HFFc6 (cell line): ENCODE measurements at places on chromosomes 13 and 19.
A peak's percentile ranks its signal among the peaks of the same experiment; 100 is the strongest.

DNA sequence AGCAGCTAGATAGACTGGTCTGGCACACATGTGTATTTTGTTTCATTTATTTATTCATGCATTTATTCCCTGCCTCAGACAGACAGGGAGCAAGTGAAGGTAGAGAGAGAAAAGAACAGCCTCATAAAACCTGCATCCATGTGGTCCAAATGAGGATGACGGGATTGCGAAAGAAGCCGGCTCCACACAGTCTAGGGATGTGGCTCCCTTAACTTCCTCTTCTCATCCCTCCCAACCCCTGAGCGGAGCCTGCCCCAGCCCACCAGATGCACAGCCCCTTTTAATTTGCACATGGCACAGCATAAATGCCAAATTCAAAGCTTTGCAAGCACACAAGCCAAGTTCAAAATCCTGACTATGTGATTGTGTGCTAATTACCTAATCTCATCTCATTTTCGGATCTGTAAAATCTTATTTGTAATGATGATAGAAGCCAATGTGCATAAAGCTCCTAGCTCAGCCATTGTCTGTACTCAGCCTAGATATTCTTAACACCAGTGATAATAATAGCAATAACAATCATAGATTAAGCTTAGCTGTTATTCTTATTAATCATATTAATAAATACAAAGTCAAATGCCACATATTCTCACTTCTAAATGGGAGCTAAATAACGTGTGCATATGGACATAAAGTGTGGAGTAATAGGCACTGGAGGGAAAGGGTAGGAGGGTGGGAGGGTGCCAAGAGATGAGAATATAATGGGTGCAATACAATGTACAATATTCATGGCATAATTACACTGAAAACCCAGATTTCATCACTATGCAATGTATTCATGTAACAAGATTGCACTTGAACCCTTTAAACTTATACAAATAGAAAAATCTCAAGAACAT, 156.3 kb downstream of the DCT start:
- DNase-seq, result no peak

DNA sequence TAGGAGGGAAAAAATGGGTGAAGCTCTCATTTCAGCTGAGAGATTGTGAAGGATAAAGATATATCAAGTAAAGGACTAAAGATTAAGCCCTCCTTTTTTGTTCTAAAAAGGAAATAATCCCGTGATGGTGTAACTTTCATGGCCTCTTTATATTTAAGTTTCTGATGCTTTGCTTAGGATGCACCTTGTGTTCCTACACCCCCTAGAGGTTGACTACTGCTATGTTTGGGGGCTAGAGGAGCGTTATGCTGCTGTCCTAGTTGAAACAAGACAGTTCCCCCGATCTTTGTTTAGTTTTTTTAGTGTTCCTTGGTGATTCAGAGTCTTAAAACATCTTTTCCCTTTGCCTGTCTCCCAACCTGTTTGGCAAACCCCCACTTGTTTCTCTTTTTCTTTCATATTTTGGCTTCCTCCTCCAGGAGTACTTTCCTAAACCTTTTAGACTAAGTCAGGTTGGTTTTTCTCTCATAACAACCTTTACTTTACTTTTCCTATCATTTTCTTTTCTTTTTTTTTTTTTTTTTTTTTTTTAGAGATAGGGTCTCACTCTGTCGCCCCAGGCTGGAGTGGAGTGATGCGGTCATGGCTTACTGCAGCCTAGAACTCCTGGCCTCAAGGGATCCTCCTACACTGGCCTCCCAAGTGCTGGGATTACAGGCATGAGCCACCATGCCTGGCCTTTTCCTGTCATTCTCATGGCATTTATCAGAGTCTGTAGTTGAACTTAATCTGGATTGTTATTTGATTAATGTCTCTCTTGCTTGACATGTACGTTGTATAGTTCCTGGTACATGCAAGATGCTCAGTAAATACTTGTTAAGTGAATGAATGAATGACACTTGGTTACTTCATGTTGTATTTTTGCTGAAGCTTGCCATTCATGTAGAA, 2.8 kb downstream of the UBA2 start:
- DNase-seq, result peak; percentile 58

- DNase-seq, result peak; percentile 70
These were observed 60.9 kb downstream of the PEX11G start for GRCh38 chr19:7427944-7428343.

DNA sequence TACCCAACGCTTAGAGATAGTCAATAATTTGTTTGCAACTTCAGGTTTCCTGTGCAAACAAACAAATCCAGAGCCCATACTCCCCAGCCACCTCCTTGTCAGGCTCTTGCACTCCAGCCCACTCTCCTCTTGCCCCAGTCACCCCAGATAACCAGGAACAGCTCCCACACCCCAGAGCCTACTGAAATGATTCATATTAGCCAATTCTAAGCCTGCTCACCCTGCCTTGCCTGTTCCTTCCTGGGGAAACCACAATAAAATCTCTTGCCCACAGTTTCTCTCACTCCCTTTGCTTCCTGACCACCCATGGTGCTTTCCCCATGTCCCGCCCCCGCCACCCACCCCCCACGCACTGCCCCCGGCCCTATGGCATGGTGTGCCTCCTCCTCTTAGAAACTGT, 3.8 kb upstream of the ACTL9 start:
- DNase-seq, result no peak
